Osteocyte (in vitro differentiated cells): ENCODE measurements at places on chromosomes 3 and 15. TPM values are rescaled to one million over a fixed set of nuclear protein-coding genes. Genes with fewer than 3 reads are reported as not detected.

SERPINI2 gene
- not detected in 2 replicates for total RNA-seq

CADPS gene
- not detected in 2 replicates for total RNA-seq

SMCO1 gene
- not detected in 2 replicates for total RNA-seq

SLC51A gene
- not detected in 2 replicates for total RNA-seq

ACOX2 gene
- total RNA-seq, result 0.51 TPM in 1 of 2 replicates, not detected in the other

TBC1D23 gene
- 35.3 and 38.9 TPM in 2 replicates for total RNA-seq

PLXND1 gene
- 316 and 358 TPM in 2 replicates for total RNA-seq

ECE2 gene
- not detected in 2 replicates for total RNA-seq

GOLGA6A gene
- 0.21 TPM in 1 of 2 replicates, not detected in the other for total RNA-seq

STXBP5L gene
- total RNA-seq, result not detected in 2 replicates

DNA sequence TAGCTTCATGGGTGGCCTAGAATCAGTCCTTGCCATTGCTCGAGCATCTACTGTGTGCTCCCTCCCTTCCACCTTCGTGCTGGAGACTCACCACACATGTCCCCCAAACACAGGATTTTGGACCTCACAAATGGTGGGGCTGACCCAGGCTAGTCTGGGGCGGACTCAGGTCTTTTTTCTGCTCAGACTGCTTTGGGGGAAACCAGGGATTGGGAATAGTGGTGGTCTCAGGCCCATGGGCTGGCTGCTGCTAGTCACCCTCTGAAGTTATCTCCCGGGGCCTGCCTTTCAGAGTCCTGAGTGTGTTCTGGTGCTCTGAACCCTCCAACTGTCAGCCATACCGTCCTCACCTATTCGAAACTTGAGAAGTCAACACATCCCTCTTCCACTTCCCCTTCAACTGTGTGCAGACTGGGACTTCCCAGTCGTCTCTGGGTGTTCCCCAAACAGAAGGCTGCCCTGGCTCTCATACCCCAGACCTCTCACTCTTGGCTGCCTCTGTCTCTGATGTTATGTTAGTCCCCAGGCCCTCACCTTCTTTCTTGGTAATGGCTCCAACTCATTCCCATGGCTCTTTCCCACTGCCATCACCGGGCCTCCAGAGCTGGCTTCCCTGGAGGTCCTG is 46.0 kb downstream of the PPCDC start:
- no peaks in the 10 kb centered on the region for H3K27me3 ChIP-seq
- DNase-seq, result peak; percentile 74
- no peak overlapping the region for H3K27ac ChIP-seq
- peaks cover 13% of the 10 kb centered on the region for H3K4me1 ChIP-seq
- peaks cover 7% of the 10 kb centered on the region for H3K36me3 ChIP-seq
- no peak overlapping the region for H3K4me3 ChIP-seq

- no peaks in the 10 kb centered on the region for H3K4me1 ChIP-seq
- H3K4me3 ChIP-seq, result no peak overlapping the region
- H3K27me3 ChIP-seq, result no peaks in the 10 kb centered on the region
- peaks cover 26% of the 10 kb centered on the region for H3K36me3 ChIP-seq
Observed at GRCh38 chr3:113454057-113454456, 12.8 kb upstream of the CFAP44 start.

DNA sequence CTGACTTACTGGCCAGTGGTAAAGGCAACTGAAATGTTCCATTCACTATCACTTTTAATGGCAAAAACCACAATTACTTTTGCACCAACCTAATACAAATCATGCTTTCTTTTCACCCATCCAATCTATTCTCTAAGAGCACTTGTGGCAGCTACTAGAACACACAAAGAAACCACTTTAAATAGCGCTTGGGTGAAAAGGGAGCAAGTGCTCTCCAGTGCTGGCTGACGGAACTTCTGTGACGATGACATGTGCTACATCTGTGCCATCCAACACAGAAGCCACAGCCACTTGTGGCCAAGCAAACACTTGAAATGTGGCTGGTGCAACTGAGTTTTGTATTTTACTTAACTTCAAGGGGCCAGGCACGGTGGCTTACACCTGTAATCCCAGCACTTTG is 18.9 kb downstream of the SH3BP5 start:
- no peaks in the 10 kb centered on the region for H3K27me3 ChIP-seq
- DNase-seq, result no peak
- H3K4me3 ChIP-seq, result no peak overlapping the region
- H3K4me1 ChIP-seq, result peaks cover 9% of the 10 kb centered on the region
- no peak overlapping the region for H3K27ac ChIP-seq
- no peaks in the 10 kb centered on the region for H3K36me3 ChIP-seq

- no peak overlapping the region for H3K4me3 ChIP-seq
- H3K27me3 ChIP-seq, result peaks cover 2% of the 10 kb centered on the region
- no peaks in the 10 kb centered on the region for H3K36me3 ChIP-seq
- no peaks in the 10 kb centered on the region for H3K4me1 ChIP-seq
Observed at GRCh38 chr3:108414007-108414406, 96.4 kb downstream of the MYH15 start.

GRCh38 chr3:149579161-149579560 is 78.7 kb downstream of the WWTR1 start:
- DNase-seq, result no peak
- no peak overlapping the region for H3K4me3 ChIP-seq
- H3K4me1 ChIP-seq, result peaks cover 87% of the 10 kb centered on the region
- peak overlapping the region; percentile 95 for H3K27ac ChIP-seq
- H3K36me3 ChIP-seq, result no peaks in the 10 kb centered on the region
- H3K27me3 ChIP-seq, result no peaks in the 10 kb centered on the region

DNA sequence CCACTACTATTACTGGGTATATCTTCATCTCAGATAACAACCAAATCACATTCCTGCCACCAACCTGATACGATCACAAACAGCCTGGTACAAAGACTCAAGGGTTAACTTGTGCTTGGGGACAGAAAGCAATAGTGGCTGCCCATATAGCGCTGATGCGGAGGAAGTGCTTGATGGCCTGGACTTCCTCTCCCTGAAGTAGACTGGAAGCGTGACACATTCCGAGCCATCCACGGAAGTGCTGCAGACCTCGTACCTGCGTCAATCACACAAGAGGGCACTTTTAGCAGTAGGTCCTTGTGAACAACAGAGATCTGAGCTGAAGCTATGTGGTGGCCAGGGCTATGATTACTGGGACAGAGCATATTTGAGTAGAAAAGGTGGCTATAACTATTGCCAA is 17.3 kb upstream of the C3orf62 start:
- peaks cover 6% of the 10 kb centered on the region for H3K4me1 ChIP-seq
- peaks cover 36% of the 10 kb centered on the region for H3K36me3 ChIP-seq
- no peak for DNase-seq
- H3K27me3 ChIP-seq, result no peaks in the 10 kb centered on the region

GRCh38 chr3:71542521-71543370 is 40.8 kb downstream of the FOXP1 start:
- H3K4me1 ChIP-seq, result peaks cover 39% of the 10 kb centered on the region
- peak overlapping the region; percentile 74 for H3K27ac ChIP-seq
- H3K4me3 ChIP-seq, result peak overlapping the region; percentile 53

DNA sequence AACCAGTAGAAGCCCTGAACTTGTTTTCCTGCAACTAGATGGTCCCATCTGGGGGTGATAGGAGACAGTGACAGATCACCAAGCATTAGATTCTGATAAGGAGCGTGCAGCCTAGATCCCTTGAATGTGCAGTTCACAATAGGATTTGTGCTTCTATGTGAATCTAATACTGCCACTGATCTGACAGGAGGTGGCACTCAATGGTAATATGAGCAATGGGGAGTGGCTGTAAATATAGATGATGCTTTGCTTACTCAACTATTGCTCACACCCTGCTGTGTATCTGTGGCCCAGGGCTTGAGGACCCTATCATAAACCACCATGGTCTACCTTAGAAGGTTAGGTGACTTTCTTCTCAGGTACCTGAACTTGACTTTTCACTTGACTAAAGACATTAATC is 417.1 kb upstream of the ARHGEF26 start:
- H3K27me3 ChIP-seq, result peaks cover 15% of the 10 kb centered on the region
- H3K36me3 ChIP-seq, result no peaks in the 10 kb centered on the region
- H3K27ac ChIP-seq, result no peak overlapping the region
- DNase-seq, result no peak

- H3K4me1 ChIP-seq, result no peaks in the 10 kb centered on the region
- no peaks in the 10 kb centered on the region for H3K36me3 ChIP-seq
- DNase-seq, result no peak
- H3K4me3 ChIP-seq, result no peak overlapping the region
- no peaks in the 10 kb centered on the region for H3K27me3 ChIP-seq
Observed at GRCh38 chr3:22691407-22691806, 511.7 kb upstream of the UBE2E2 start.

GRCh38 chr15:36432161-36432560 is 147.3 kb upstream of the CDIN1 start:
- H3K36me3 ChIP-seq, result no peaks in the 10 kb centered on the region
- no peak for DNase-seq
- H3K27me3 ChIP-seq, result no peaks in the 10 kb centered on the region

GRCh38 chr3:134646086-134646485 is 4.7 kb downstream of the KY start:
- peaks cover 2% of the 10 kb centered on the region for H3K4me1 ChIP-seq
- no peak for DNase-seq
- no peaks in the 10 kb centered on the region for H3K36me3 ChIP-seq
- no peak overlapping the region for H3K4me3 ChIP-seq
- H3K27ac ChIP-seq, result no peak overlapping the region

GRCh38 chr3:139729300-139729699 is 51.5 kb upstream of the NMNAT3 start:
- H3K4me1 ChIP-seq, result no peaks in the 10 kb centered on the region
- H3K36me3 ChIP-seq, result no peaks in the 10 kb centered on the region
- H3K27me3 ChIP-seq, result peaks cover 27% of the 10 kb centered on the region

DNA sequence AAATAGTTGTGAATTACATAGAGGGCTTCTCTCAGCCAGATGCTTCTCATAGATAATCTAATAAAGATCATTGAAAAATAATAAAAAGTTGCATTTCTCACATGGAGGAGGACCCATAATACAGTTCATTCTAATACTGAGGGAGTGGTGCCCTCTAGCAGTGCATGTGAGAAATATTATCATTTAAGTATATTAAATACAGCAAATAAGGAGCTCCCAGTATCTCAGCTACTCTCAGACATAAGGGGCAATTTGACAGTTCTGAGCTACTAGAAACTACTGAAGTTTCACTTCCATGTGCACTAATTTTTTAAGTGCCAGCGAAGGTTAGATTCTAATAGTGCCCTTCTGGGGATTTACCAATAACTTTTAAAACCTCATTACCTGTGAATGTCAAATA is 188.3 kb downstream of the IL5RA start:
- H3K36me3 ChIP-seq, result no peaks in the 10 kb centered on the region
- no peak for DNase-seq
- no peak overlapping the region for H3K27ac ChIP-seq
- H3K4me3 ChIP-seq, result no peak overlapping the region
- H3K27me3 ChIP-seq, result no peaks in the 10 kb centered on the region

- no peaks in the 10 kb centered on the region for H3K4me1 ChIP-seq
- no peak for DNase-seq
- H3K27me3 ChIP-seq, result peaks cover 24% of the 10 kb centered on the region
- H3K4me3 ChIP-seq, result no peak overlapping the region
- H3K36me3 ChIP-seq, result no peaks in the 10 kb centered on the region
Observed at GRCh38 chr15:81184188-81184587, 12.5 kb upstream of the IL16 start.

- H3K27ac ChIP-seq, result peak overlapping the region; percentile 55
- no peak overlapping the region for H3K4me3 ChIP-seq
Observed at GRCh38 chr15:80523746-80524145, 119.6 kb downstream of the ARNT2 start.

DNA sequence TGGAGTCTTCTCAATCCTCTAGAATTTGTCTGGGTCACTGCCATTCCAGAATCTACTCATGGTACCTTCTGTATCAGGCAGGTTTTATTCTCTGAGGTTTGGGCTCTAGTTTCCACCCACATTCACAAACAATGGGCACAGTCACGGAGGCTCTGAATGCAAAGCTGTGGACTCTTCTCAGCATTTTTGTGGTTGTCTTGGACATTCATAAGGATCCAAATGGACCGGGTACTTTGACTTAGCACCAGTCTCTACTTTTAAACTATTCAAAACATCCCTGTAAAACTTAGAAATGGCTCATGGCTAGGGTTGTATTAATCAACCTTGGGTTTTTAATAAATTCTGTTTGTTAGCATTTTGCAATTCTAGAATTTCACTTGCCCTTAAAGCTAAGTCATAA is 277.9 kb upstream of the THBS1 start:
- H3K36me3 ChIP-seq, result peaks cover 6% of the 10 kb centered on the region
- DNase-seq, result no peak
- no peak overlapping the region for H3K4me3 ChIP-seq
- no peak overlapping the region for H3K27ac ChIP-seq

DNA sequence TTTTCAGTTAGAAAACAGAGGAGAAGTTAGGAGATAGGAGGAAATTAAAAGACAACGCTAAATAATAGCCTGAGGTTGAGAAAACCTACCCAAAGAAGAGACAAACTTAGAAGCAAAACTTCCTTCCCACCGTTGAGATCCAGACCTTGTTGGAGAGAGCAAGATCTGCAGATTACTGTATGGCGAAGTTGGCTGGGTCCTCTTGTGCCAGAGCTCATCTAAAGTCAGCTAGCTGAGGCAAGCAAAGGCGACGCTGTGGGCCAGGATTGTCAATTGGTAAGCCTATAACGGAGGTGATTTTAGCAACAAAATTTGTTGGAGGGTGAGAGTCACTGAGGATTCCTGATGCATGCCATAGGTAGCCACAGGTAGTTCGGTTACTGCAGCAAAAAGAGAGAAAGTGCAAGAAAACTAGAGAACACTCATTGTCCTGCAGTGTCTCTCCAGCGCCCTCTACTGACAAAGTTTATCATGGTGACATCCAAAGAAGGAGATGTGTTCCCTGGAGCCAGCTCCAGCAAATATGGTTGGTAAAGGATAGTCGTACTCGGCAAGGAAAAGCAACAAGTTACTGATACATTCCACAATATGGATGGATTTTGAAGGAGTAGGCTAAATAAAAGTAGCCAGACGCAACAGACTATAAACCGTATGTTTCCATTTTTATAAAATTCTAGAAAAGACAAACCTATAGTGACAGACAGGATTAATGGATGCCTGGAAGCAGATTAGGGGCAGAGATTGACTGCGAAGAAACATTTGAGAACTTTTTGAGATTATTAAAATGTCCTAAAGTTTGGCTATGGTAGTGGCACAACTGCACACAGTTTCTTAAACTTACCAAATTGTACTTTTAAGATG is 9.8 kb upstream of the OR5K4 start:
- no peak overlapping the region for H3K27ac ChIP-seq
- H3K27me3 ChIP-seq, result peaks cover 16% of the 10 kb centered on the region
- DNase-seq, result no peak
- no peaks in the 10 kb centered on the region for H3K36me3 ChIP-seq
- no peak overlapping the region for H3K4me3 ChIP-seq

- no peaks in the 10 kb centered on the region for H3K36me3 ChIP-seq
- no peak overlapping the region for H3K27ac ChIP-seq
- DNase-seq, result no peak
Observed at GRCh38 chr3:5437783-5438323, 250.3 kb downstream of the EDEM1 start.

DNA sequence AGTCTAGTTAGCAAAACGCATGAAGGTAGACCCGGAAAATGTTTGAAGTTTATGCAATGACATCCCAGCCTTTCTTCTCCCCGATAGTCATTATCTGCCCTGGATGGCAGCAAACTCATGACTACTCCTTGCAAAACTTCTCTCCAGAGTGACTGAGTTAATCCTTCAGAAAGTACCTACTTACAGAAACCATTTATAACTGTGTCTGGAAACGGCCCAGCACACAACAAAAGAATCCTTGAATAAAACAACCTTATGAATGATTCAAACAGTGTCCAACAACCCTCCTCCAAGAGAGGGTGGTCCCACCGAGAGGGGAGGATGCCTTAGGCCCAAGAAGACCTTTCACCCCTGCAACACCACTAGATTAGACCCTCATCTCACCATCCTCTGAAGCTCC is 14.2 kb downstream of the ST8SIA2 start:
- H3K36me3 ChIP-seq, result peaks cover 2% of the 10 kb centered on the region
- H3K27ac ChIP-seq, result no peak overlapping the region
- peaks cover under 1% of the 10 kb centered on the region for H3K4me1 ChIP-seq
- no peak overlapping the region for H3K4me3 ChIP-seq
- peaks cover 8% of the 10 kb centered on the region for H3K27me3 ChIP-seq
- DNase-seq, result no peak
